ENCODE measurements at places on chromosomes 7 and 10. TPM values are rescaled to one million over a fixed set of nuclear protein-coding genes. Genes with fewer than 3 reads are reported as not detected.
A peak's percentile ranks its signal among the peaks of the same experiment; 100 is the strongest.

RBP3 gene
- total RNA-seq = 0.53 TPM

FAM25G gene
- not detected for total RNA-seq

- DNase-seq = no peak
- H3K27me3 ChIP-seq = no peaks in the 10 kb centered on the region
- H3K27ac ChIP-seq = no peak overlapping the region
- H3K4me3 ChIP-seq = no peak overlapping the region
- H3K36me3 ChIP-seq = no peaks in the 10 kb centered on the region
- no peaks in the 10 kb centered on the region for H3K4me1 ChIP-seq
Measured at GRCh38 chr10:2759233-2759632, 308.1 kb upstream of the PFKP start.

DNA sequence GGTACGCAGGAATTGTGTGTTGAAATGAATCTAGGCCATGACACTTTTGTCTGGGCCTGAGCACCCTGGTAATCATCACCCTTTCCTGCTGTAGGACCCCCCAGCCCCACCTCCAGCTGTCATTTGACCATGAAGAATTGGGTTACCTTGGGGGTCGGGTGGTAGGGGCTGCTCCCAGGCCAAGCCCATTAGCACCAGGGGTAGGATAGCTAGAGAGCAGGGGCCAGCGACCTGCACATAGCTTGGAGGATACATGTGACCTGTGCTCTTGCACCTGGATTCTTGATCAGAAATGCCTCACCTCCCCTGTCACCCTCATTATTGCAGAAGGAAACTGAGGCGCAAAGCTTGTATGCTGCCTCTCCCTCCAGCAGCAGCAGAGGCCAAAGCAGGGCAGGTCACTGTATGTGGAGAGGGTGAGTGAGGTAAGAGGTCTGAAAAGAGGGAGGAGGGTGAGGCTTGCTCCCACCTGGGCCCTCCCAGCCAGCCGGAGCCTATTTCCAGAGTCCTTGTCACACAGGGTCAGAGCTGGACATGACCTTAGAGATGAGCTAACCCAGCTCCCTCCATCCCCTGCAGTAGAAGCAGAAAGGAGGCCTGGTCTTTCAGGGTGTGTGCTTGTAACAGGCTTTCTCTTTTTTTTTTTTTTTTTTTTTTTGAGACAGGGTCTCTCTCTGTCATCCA, 35.3 kb upstream of the ANKRD2 start:
- peaks cover 18% of the 10 kb centered on the region for H3K4me1 ChIP-seq
- no peak overlapping the region for H3K4me3 ChIP-seq
- no peak for DNase-seq
- no peak overlapping the region for H3K27ac ChIP-seq
- H3K36me3 ChIP-seq = no peaks in the 10 kb centered on the region

DNA sequence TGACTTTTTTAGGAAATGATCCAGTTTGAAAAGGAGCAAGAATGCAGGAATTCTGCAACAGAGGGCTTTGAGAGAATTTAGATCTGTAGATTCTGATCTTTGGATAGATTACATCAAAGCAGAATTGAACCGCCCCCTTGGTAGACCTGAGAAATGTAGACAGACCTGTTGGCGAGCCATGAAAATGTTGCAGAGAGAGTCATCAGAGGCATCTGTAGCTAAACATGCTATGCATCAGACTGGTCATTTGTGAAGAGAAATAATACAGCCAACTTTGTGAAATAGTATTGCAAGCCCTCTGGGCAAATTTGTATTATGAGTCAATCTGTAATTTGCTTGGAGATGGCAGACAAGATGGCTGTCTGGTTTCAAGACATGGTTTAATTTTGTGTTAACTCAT, 4.3 kb upstream of the C1GALT1 start:
- peak; percentile 28 for DNase-seq
- H3K27ac ChIP-seq = peak overlapping the region; percentile 68
- H3K4me3 ChIP-seq = no peak overlapping the region
- peaks cover 15% of the 10 kb centered on the region for H3K4me1 ChIP-seq
- no peaks in the 10 kb centered on the region for H3K27me3 ChIP-seq

DNA sequence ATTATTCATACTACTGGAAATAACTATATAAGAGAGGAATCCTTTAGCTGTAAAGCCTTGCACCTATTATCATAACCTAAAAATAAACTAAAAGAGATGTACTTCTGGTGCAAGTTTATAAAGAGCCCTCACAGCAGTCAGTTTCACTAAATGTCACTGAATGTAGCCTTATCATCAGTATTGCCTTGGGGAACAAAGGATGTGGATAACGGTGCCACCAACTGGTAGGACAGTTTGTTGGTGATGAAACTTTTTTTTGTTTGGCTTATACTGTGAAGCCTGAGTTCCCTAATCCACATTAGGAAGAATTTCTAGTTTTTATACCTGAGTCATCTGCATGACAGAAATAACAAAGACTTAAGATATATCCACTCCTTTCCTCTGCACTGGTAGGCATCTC, 117.9 kb upstream of the COL1A2 start:
- no peaks in the 10 kb centered on the region for H3K4me1 ChIP-seq
- no peak overlapping the region for H3K4me3 ChIP-seq
- no peak overlapping the region for H3K27ac ChIP-seq
- H3K27me3 ChIP-seq = no peaks in the 10 kb centered on the region
- no peaks in the 10 kb centered on the region for H3K36me3 ChIP-seq
- no peak for DNase-seq

DNA sequence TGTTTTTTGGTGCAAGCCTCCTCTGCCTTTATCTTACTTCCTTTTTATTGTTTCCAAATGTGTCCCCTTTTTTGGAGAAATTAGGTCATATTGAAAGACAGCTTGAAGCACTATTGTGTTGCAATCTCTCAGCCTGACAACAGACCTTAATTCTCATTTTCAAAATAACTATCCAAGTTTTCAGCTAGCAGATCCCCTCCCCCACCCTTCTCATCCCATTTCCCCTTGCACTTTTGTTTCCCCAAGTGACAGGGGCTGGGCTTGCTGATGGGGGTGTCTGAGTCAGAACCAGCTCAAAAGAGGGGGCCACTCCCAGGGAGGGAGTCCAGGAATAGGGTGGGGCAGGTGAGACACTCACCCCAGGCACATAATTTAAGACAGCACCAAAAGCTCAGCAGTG, 75.3 kb downstream of the MKI67 start:
- DNase-seq = no peak
- no peak overlapping the region for H3K4me3 ChIP-seq
- no peak overlapping the region for H3K27ac ChIP-seq
- H3K27me3 ChIP-seq = no peaks in the 10 kb centered on the region
- H3K36me3 ChIP-seq = no peaks in the 10 kb centered on the region
- peaks cover 8% of the 10 kb centered on the region for H3K4me1 ChIP-seq

- DNase-seq = no peak
- no peaks in the 10 kb centered on the region for H3K27me3 ChIP-seq
- H3K27ac ChIP-seq = no peak overlapping the region
- no peak overlapping the region for H3K4me3 ChIP-seq
- H3K36me3 ChIP-seq = no peaks in the 10 kb centered on the region
Measured at GRCh38 chr10:127267442-127267841, 71.1 kb upstream of the INSYN2A start.

GRCh38 chr10:19659920-19660655, 156.1 kb upstream of the PLXDC2 start:
- no peak overlapping the region for H3K4me3 ChIP-seq
- H3K4me1 ChIP-seq = no peaks in the 10 kb centered on the region
- no peaks in the 10 kb centered on the region for H3K36me3 ChIP-seq
- H3K27me3 ChIP-seq = no peaks in the 10 kb centered on the region
- no peak overlapping the region for H3K27ac ChIP-seq

- no peaks in the 10 kb centered on the region for H3K36me3 ChIP-seq
- DNase-seq = no peak
- peaks cover 30% of the 10 kb centered on the region for H3K4me1 ChIP-seq
- H3K4me3 ChIP-seq = no peak overlapping the region
Measured at GRCh38 chr10:69851306-69851705, 49.6 kb downstream of the COL13A1 start.

- no peaks in the 10 kb centered on the region for H3K4me1 ChIP-seq
- no peak overlapping the region for H3K27ac ChIP-seq
- H3K4me3 ChIP-seq = no peak overlapping the region
Measured at GRCh38 chr7:49333180-49333881, 409.0 kb downstream of the CDC14C start.

- no peaks in the 10 kb centered on the region for H3K27me3 ChIP-seq
- H3K4me3 ChIP-seq = no peak overlapping the region
- no peaks in the 10 kb centered on the region for H3K36me3 ChIP-seq
- H3K27ac ChIP-seq = no peak overlapping the region
- DNase-seq = no peak
Measured at GRCh38 chr7:8177109-8177933, 84.6 kb downstream of the ICA1 start.

DNA sequence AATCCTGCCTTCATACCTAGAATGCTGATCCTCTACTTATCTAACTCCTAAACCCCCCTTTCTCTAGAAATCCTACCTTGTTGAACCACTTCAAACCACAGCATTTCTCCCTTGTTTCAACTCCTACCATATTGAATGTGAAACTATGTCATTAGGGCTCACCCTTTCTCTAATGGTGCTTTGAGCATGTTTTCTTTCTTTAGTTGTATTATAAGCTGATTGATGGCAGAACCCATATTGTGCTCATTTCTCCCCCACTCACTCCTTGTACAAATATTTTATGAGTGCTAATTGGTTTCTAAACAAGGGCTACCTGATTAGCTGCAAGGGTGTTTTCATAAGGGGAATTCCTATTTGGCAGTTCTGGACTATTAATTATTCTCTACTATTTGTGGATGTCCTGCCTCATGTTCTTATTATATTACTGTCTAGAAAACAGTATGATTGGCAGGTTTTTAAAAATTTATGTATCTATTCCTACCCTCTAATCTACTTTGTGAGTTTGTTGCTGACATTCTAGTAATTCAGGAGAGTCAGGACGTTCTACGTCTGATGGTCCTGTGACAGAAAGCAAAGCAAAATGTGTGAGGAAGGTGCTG, 765.8 kb downstream of the KCNMA1 start:
- H3K4me1 ChIP-seq = no peaks in the 10 kb centered on the region
- H3K27me3 ChIP-seq = no peaks in the 10 kb centered on the region
- no peak overlapping the region for H3K4me3 ChIP-seq
- no peak for DNase-seq
- no peaks in the 10 kb centered on the region for H3K36me3 ChIP-seq
- no peak overlapping the region for H3K27ac ChIP-seq

Data from hepatocyte (in vitro differentiated cells).